Bronchus fibroblast of lung (primary cell): ENCODE measurements at places on chromosomes 11 and 22. TPM values are rescaled to one million over a fixed set of nuclear protein-coding genes. Genes with fewer than 3 reads are reported as not detected.

The LUZP2 gene
- total RNA-seq: under 0.01 and 0.15 TPM in 2 replicates

The IGHMBP2 gene
- 8.4 and 8.5 TPM in 2 replicates for total RNA-seq

The MAP6 gene
- 0.34 and 0.59 TPM in 2 replicates for total RNA-seq

The MPZL3 gene
- 0.30 and 0.34 TPM in 2 replicates for total RNA-seq

The CALCA gene
- not detected in 2 replicates for total RNA-seq

The TAF6L gene
- total RNA-seq: 17.7 and 22.0 TPM in 2 replicates

The KCTD14 gene
- 5.9 and 6.9 TPM in 2 replicates for total RNA-seq

The NCF4 gene
- total RNA-seq: not detected in 2 replicates

The FERMT3 gene
- 1.8 and 2.2 TPM in 2 replicates for total RNA-seq

The FRMD8 gene
- total RNA-seq: 19.8 and 28.2 TPM in 2 replicates

The OR4C13 gene
- total RNA-seq: not detected in 2 replicates

The KCNC1 gene
- total RNA-seq: not detected in 2 replicates

The TECTA gene
- total RNA-seq: under 0.01 and 0.17 TPM in 2 replicates

The ENTHD1 gene
- total RNA-seq: not detected in 2 replicates

The LYVE1 gene
- not detected in 2 replicates for total RNA-seq

The OR52E8 gene
- not detected in 2 replicates for total RNA-seq

The TRIM66 gene
- total RNA-seq: 0.74 and 1.7 TPM in 2 replicates

The OR10G8 gene
- not detected in 2 replicates for total RNA-seq

The APOA1 gene
- not detected in 2 replicates for total RNA-seq

The DNAJB13 gene
- total RNA-seq: not detected in 2 replicates

The ELFN2 gene
- total RNA-seq: 1.3 TPM in 2 replicates

The SCGB1C1 gene
- not detected in 2 replicates for total RNA-seq

The MTNR1B gene
- not detected in 2 replicates for total RNA-seq

The SLC25A18 gene
- 0.15 and 0.17 TPM in 2 replicates for total RNA-seq

The SULT4A1 gene
- 0.15 and 0.17 TPM in 2 replicates for total RNA-seq

The PKDREJ gene
- total RNA-seq: under 0.01 TPM in 1 of 2 replicates, not detected in the other

The HEPHL1 gene
- total RNA-seq: not detected in 2 replicates

The GPHA2 gene
- not detected in 2 replicates for total RNA-seq

The SCN4B gene
- total RNA-seq: 0.30 and 0.34 TPM in 2 replicates

The OR52A1 gene
- total RNA-seq: not detected in 2 replicates

The PNPLA5 gene
- total RNA-seq: not detected in 2 replicates

The KDM4D gene
- total RNA-seq: 2.1 and 2.7 TPM in 2 replicates

The MAJIN gene
- not detected in 2 replicates for total RNA-seq

The KCNE3 gene
- 0.45 and 1.2 TPM in 2 replicates for total RNA-seq

The OR5A2 gene
- not detected in 2 replicates for total RNA-seq

The PPP6R2 gene
- total RNA-seq: 38.1 and 40.5 TPM in 2 replicates

The OR52N4 gene
- not detected in 2 replicates for total RNA-seq

The MB gene
- total RNA-seq: not detected in 2 replicates

The IL17REL gene
- total RNA-seq: not detected in 2 replicates

The FBLN1 gene
- 192 and 211 TPM in 2 replicates for total RNA-seq

The PANX3 gene
- total RNA-seq: not detected in 2 replicates

The ZNF74 gene
- 8.8 and 8.9 TPM in 2 replicates for total RNA-seq

The GAL3ST1 gene
- total RNA-seq: 0.17 and 0.30 TPM in 2 replicates

The DEFB131B gene
- total RNA-seq: not detected in 2 replicates

The OR4D5 gene
- not detected in 2 replicates for total RNA-seq

The PHOX2A gene
- total RNA-seq: not detected in 2 replicates

The GRIK4 gene
- 0.15 TPM in 1 of 2 replicates, not detected in the other for total RNA-seq

The SUSD2 gene
- total RNA-seq: 2.9 and 3.1 TPM in 2 replicates
